ENCODE measurements at places on chromosomes 4 and X.

DNA sequence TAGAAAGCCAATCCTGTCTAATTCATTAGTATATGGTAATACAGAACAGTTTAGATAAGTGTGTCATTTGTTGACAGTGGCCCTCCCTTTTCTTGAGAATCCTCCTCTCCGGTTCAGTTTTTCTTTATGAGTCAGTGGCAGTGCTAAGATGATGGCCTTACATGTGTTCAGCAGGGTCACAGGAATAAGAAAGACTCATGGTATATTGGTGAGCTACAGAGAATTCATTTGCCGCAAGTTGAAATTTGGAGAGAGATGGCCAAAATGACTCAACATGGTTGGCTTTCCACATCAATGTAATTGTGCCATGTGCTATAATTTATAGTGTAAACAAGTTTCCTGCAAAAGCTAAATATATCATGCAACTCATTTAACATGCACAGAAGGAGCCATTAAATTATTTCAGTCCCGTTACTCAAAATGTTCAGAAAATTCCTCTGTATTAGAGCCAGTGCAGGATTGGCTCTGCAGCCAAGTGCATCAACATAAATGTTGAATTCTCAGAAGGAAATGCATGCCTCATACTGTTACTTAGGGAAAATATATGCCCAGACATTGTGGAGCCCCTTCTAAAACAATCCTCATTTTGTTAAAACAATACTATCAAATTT, 374.3 kb downstream of the AFF2 start:
- DNase-seq = no peak

- DNase-seq = no peak
These were observed 37.0 kb upstream of the CT83 start for GRCh38 chrX:116499780-116500179.

DNA sequence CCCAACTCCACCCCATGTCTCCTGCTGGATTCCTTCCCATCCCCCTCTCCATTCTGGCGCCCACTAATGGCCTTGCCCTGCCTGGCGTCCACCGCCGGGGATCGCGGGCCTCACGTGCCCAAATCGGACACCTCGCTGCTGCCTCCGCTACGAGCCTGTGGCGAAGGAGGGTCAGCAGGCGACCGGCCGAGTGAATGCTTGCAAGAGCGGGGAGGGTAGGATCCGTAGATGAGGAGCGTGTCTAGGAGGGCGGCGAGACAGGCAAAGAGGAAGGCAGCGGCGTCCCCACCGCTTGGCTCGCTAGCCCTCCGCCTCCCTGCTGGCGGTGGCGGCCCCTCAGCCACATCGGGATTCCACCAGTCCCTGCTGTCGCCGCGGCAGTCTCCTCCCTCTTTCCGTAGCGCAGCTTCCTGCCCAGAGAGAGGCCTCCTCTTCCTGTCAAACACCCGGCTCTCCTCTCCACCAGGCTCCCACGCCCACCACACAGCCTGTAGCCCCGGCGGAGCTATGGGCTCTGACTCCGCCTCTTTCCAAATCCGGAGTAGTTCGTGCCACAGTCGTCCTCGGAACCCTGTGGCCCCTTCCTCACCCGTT, at the start of gene SPIN2B:
Gene SPIN2B, minus strand, starts transcription at position 387 of the 594 bp plus-strand sequence.
- peak; percentile 44 for DNase-seq

- no peak for DNase-seq
These were observed 33.0 kb downstream of the NAT8L start for GRCh38 chr4:2091990-2092668.

- no peak for DNase-seq
These were observed 13.1 kb downstream of the PDGFC start for GRCh38 chr4:156958276-156959074.

DNA sequence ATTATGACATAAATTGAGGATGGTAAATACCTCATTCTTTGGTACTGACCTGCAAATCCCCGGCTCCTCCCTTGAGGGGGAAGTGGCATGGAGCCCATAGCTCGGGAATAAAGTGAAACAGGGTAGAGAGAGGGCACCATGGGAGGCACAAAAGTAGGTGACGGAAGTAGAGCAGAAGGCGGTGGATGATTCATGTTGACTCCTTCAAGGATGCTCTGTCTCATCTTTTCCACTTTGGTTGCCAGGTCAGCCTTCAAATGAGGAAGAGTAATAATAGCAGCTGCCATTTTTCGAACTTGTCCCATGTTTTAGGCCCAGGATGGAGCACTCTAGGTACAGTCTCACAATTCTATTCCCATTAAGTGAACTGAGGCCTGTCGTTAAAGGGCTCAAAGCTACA, 41.4 kb upstream of the PHF8 start:
- no peak for DNase-seq

- no peak for DNase-seq
These were observed 350.9 kb downstream of the RPA4 start for GRCh38 chrX:97234471-97235081.

GRCh38 chrX:72479324-72480274, 93.0 kb downstream of the HDAC8 start:
- no peak for DNase-seq

- DNase-seq = no peak
These were observed 243.8 kb downstream of the PPP3CA start for GRCh38 chr4:101103381-101104142.

DNA sequence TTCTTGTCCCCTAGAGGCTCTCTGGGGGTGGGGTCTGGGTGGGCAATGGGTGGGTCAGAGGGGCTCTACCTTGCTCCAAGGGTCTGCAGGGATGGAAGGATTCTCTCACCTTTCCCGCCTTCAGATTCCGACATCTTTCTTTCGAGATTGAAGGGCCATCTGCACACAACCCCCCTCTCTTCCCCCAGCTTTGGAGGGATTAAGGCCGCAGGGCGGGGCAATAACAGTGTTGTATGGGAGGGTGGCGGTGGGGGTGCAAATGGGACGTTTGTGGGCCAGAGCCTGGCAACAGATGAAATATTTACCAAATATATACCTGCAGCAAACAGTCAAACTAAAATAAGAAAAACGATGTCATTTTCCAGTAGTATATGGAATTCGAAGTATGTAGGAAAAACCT, at the start of gene CACNA1F:
Gene CACNA1F, minus strand, starts transcription at position 165 of the 400 bp plus-strand sequence. Its CDS starts 31 bp downstream, at position 134.
- DNase-seq = no peak

GRCh38 chr4:93834249-93835066, 5.9 kb downstream of the ATOH1 start:
- no peak for DNase-seq

GRCh38 chr4:29423836-29424721, 1296.1 kb upstream of the PCDH7 start:
- DNase-seq = no peak

DNA sequence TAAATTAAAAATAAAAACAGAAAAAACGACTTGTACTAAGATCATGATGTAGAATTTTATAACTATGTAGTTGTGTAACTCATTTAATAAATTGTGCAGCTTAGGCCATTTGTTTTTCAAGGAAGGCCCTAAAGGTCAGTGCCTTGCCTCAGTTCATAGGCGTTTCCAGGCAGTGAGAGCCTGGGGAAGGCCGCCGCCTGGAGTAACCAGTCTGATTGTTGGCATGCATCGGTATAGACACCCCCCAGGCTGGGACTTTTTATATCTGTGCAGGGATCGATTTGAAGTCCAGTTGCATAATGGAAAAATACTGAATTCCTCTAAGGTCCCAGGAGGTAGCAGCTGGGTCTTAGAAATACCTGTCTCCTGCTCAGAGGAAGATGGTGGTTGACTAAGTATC, 77.2 kb downstream of the TMEM131L start:
- no peak for DNase-seq

GRCh38 chr4:180150818-180151217, 2092.4 kb upstream of the TENM3 start:
- DNase-seq = no peak

- DNase-seq = no peak
These were observed 738 bp upstream of the TSPAN5 start for GRCh38 chr4:98659106-98659592.

DNA sequence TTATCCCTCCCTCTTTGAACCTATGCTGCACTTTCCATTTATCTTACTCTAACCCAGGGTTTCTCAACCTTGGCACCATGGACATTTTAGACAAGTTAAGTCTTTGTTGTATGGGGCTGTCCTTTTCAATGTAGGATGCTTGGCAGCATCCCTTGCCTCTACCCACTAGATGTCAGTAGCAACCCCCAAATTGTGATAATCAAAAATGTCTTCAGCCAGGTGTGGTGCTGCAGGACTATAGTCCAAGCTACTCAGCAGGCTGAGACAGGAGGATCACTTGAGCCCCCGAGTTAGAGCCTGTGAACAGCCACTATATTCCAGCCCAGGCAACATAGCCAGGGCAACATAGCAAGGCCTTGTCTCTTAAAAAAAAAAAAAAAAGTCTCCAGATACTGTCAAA, 7.0 kb downstream of the LRCH2 start:
- no peak for DNase-seq

- DNase-seq = no peak
These were observed 71.8 kb upstream of the PTPN13 start for GRCh38 chr4:86522349-86522748.

- no peak for DNase-seq
These were observed 8.7 kb downstream of the ATP5ME start for GRCh38 chr4:665381-665750.

- DNase-seq = no peak
These were observed 828 bp upstream of the BBS12 start for GRCh38 chr4:122731676-122732075.

- no peak for DNase-seq
These were observed 88.1 kb upstream of the MBNL3 start for GRCh38 chrX:132576939-132577338.

GRCh38 chr4:60201052-60201673, 999.0 kb upstream of the ADGRL3 start:
- no peak for DNase-seq

GRCh38 chr4:155005395-155006090, 202.9 kb upstream of the NPY2R start:
- no peak for DNase-seq

GRCh38 chrX:102859550-102859871, 77.6 kb upstream of the RAB40AL start:
- DNase-seq = no peak

- no peak for DNase-seq
These were observed 171.1 kb downstream of the LARP7 start for GRCh38 chr4:112808001-112808400.

- DNase-seq = no peak
These were observed 124.4 kb downstream of the NAF1 start for GRCh38 chr4:163042306-163042705.

DNA sequence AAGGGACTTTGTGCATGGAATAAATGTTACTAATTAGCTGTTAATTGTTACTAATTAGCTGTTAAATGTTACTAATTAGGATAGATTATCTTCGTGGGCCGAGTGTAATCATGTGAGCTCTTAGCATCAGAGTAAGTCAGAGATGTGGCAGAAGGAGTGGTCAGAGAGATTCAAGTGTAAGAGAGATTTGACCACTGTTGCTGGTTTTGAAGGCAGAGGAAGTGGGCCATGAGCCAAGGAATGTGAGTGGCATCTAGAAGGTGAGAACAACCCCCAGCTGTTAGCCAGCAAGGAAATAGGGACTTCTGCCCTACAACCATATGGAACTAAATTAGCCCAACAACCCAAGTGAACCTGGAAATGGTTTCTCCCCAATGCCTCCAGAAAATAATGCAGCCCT, 28.2 kb downstream of the ODAPH start:
- DNase-seq = no peak

GRCh38 chr4:3345384-3345783, 52.6 kb downstream of the RGS12 start:
- DNase-seq = no peak

DNA sequence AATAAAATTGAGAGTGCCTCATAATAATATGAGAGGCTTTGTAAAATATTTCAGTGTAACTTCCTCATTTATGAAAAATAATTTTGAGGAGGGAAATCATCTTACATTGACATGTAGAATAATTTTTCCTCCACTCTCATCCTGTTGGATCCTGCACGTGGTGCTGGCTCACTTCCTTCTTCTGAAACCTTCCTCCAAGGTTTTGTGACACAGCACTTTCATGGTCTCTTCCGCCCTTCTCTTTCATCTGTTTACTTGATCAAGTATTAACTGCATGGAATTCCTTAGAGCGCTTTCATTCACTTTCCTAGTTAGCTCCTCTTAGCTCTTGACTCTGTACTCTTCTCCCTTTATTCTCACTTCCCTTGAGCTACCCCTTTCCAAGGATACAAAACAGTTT, 246.5 kb downstream of the RAPGEF2 start:
- DNase-seq = no peak

DNA sequence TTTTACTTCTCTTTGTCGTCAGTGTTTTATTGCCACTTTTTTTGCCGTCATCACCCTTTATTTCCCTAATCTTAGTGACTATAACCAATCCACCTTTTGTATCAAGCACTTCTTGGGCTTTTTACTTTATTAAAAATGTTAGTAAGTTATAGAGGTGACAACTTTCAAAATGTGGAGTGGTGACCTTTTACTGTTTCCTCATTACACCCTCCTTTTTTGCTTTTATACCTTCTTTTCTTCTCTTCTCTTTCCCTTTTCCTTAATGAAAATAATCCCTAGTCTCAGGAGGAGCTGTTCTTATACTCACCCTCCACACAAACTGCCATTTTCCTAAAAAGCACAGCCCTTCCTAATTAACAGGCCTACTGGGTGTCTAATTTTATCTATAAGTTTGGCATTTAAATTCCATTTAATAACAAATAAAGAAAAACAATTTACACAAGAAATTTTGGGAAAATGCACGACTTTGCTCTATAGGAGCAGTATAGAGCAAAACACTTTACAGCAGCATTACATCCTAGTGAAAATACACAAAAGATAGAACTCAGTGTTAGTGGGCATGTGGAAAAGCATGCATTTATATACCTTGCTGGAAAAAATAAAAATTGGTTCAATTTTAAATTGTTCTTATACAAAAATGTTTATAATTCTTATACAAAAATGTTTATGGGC, 27.3 kb downstream of the BBS12 start:
- no peak for DNase-seq

DNA sequence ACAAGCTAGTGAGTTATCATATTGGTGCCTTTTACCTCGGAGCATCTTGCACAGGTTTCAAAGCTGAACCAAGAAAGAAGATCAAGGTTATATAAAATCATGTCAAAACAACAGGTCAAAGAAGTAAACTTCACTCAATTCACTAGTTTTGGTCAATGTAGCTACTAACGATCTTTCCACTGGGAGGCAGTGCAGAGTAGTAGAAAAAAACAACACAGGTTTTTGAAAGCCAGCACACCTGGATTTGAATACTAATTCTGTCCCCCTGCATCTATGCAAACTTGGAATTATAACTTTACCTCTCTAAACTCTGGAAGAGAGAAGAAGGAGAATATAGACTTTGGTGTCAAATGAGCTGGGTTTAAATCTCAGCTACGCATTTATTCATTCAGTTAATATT, 266.1 kb downstream of the GRIA3 start:
- no peak for DNase-seq

- DNase-seq = no peak
These were observed 23.4 kb downstream of the RBM47 start for GRCh38 chr4:40606239-40606767.

GRCh38 chr4:146132445-146132844, 43.1 kb upstream of the LSM6 start:
- no peak for DNase-seq

DNA sequence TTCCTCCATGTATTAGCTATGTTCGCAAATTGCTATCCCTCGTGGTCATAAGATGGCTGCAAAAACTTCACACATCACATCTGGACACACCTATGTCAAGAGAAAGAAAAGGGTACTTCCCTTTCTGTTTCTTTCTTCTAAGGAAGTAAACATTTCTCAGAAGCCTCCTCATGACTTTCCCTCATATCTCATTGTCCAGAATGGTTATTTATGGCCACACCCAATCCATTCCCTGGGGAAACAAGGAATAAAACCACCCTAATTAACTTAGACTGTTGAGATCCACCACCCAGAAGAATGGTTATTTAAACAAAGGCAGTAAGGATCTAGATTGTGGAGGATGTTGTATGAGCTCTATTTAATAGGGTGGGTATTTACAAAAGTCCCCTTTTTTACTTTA, 160.8 kb upstream of the LNX1 start:
- no peak for DNase-seq

- no peak for DNase-seq
These were observed 84.4 kb downstream of the PPEF2 start for GRCh38 chr4:75817901-75818300.
